ENCODE measurements at places on chromosomes 7 and 10.
A peak's percentile ranks its signal among the peaks of the same experiment; 100 is the strongest.

- DNase-seq = no peak
Measured at GRCh38 chr7:50812094-50812493, 29.4 kb upstream of the GRB10 start.

DNA sequence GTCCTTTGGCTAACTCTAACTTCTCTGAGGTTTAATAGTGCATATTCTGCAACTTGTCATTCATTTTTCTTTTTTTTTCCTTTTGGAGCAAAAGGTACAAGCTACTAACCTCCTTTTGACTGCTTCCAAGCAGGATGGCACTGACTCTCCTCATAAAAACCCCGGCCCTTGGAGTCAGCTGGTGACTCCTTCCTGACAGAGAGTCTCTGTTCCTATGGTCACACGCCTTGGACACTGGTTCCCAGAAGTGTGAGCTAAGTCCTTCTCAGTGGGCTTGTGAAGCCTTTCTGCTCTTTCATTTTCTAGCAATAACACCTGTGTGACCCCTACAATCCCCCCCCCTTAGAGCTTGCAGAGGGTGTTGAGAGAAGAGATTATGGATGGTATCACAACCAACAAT is 21.7 kb downstream of the DOCK4 start:
- no peak for DNase-seq

DNA sequence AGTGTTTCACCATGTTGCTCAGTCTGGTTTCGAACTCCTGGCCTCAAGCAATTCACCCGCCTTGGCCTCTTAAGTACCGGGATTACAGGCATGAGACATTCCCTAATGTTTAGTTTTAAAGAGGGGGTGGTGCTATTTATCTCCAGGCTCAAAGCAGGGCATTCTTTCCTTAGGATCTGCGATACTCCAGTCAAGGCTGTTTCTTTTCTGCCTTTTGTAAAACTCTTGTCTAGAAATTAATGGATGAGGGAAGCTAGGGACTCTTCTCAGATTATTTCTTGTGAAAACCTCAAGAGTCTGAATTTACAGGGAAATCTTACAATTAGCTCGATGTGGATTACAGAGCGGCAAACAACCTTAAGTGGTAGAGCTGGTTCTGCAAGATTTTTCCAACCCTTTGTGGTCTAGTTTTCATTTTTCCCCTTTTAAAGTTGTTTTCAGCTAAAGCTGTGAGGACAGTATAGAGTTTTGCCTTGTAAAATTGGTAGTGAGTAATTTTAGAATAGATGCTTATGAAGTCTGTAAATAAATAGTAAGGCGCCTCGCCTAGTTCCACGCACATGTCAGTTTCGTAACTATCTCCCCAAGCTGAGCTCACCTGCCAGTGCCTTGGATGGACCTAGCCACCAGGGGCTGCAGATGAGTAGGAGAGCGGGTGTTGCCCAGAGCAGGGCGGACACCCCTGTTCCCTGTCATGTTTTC is 53.1 kb downstream of the CUX1 start:
- no peak for DNase-seq

DNA sequence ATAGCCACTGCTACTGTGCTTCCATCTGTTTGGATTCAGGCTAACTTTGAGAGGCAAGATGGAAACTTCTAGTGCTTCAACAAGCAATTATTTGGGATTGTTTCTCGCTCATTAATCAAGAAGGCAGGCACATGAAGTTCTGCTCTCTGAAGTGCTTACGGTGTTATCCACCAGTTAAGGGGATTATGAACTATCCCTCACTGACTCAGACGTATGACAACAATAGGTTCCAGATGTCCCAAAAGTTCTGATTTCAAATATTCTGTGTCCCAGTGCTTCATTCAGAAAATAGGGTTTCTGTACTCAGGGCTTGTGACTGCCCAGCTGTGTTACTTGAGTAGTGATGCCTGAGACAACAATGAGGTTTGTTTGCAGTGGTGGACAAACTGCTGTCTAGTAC is 81.0 kb downstream of the HACD1 start:
- DNase-seq = no peak

GRCh38 chr7:74061840-74062539 is 21.6 kb upstream of the LIMK1 start:
- DNase-seq = peak; percentile 83

GRCh38 chr10:78231939-78232338 is 198.3 kb downstream of the RPS24 start:
- DNase-seq = no peak

GRCh38 chr10:60334991-60335390 is 54.7 kb downstream of the ANK3 start:
- DNase-seq = no peak

DNA sequence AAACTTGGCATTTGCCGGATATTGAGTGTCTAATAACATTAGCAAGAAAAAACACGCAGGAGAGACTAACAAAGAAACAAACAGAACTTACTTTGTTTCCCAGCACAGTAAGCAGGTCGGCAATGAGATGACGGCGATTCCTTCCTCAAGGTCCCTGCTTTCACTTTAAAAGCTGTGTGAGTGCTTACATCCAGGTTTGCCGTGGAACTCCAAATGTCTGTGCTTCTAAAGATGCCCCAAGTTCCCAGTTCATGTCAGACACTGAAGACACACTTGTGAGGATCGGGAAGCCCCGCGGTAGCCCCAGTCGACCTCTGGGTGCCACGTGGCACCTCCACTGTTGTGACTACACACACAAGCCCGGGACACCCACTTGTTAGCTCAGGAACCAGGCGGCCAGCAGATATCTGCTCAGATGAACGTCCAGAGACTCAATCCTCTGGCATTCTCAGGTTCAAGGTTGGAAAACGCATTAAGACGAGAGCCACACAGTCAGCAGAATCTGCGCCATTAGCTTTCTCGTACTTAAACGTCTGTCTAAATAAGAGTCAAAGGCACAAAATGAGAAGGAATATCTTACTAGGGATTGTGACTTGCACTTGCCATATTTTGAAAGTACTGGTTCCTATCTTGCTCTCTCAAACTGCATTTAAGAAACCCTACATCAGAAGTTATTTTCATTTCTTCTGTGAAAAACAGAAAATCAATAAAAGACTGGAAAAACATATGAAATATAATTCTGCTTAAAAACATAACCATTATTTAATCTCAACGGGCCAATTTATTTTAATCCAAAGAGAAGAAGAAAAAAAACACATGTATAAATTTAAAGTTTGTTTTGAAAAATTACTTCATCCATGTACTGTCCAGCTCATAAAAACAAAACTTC is 207.6 kb upstream of the KLF14 start:
- peak; percentile 73 for DNase-seq

DNA sequence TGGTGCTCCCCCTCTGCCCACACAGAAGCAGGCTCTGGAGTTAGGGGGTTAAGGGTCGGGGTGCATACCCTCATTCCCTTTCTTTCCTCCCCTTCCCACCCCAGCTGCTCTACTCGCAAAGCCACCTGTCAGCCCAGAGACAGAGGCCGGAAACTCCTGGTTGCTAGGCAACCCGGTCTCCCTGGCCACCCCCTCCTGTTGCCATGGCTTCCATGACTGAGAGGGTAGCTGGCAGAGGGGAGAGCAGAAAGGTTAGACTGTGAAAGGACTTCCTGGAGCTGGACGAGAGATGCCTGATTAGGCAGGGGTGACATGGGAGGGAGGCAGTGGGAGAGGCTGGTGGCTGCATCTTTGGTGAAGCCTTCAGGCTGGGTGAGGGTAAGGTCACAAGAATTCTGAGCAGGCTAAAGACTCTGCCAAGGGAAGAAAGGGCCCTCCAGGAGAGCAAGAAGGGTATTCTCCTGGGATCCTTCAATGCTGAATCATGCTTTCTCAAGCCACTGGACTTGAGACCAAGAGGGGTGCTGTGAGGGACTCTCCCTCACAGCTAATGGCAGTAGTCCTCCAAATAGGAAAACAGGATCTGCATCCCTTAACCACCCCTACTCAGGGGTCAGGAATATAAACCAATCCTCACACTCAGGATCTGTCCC is 5.4 kb downstream of the PSD start:
- peak; percentile 57 for DNase-seq

- no peak for DNase-seq
Measured at GRCh38 chr7:135601182-135601581, 43.5 kb downstream of the NUP205 start.

GRCh38 chr10:60678978-60679377 is 99.3 kb upstream of the CDK1 start:
- DNase-seq = no peak

- DNase-seq = no peak
Measured at GRCh38 chr7:51123322-51124019, 193.1 kb downstream of the COBL start.

GRCh38 chr7:47337531-47337930 is 244.4 kb downstream of the TNS3 start:
- no peak for DNase-seq

GRCh38 chr7:21967598-21968003 is 21.9 kb upstream of the CDCA7L start:
- peak; percentile 15 for DNase-seq

- no peak for DNase-seq
Measured at GRCh38 chr10:121393522-121393921, 204.7 kb downstream of the FGFR2 start.

DNA sequence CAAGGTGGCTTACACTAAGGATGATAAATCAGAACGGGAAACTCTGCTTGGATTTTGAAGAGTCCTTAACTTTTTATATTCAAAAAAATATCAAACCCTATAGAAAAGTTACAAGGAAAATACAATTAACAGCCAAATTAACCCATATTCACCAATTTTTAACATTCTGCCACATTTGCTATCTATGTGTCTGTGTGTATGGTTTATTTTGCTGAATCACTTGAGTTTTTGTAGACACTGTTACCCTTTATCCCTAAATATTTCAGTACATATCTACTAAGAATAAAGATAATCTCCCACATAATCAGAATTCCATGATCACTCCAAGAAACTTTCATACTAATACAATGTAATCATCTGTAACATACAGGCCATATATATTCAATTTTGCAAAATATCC is 1.2 kb upstream of the SRPK2 start:
- no peak for DNase-seq

- no peak for DNase-seq
Measured at GRCh38 chr7:78139335-78139734, 340.8 kb downstream of the PHTF2 start.

DNA sequence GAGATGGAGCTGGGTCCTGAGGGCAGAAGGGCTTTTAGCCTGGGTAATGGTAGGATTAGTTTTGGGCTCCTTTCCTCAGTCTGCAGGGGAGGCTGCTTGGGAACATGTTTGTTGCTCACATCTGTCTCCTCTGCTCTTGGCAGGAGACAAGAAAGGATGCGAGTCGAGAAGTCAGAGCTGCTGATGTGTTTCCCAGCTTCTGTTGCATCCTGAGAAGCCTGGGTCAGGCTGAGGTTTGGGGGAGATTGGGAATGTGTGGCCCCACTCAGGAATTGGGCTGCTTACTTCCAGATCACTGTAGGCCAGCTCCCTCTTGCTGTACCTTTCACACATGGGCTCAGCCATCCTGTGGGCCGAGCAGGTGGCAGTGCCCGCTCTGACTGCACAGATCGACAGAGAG is 79.2 kb downstream of the CCNY start:
- DNase-seq = no peak

DNA sequence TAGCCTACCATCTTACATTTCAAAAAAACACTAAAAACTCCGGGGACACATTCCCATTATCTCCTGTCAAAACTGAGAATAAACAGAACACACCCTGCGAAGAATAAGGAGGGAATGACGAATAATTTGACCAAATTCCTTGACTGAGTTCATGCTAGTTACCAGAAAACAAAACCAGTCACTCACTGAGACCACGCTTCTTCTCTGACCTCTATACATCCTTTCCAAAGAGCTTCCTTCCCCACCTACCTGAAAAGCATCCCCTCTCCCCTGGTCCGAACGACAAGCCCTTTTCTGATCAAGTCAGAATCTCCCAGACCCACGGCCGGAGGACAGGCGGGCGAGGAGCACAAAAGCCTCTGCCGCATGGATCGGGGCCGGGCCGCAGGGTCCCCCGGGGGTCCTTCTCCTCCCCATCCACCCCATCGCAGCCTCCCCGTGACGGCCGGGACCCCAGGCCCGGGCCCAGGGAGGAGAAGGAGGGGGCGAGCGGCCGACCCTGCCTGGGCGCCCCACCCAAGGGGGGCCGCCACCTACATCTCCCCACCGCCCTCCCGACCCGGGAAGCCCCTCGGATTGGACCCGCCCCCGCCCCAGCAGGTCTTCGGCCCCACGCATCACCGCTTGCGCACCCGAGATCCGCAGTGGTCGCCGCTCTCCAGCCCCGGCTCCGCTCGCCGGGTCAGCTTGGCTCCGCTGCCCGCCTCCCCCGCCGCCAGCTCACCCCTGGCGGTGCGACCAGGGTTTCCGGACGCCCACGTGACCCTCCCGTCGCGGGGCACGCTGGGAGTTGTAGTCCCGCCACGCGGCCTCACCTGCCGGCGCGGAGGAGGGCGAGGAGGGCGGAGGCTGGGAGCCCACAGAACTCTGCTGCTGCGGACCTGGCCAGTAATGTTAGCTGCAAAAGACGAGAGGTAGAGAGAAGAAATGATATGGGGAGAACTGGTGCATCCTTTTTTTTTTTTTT is at the start of gene SLC37A3:
Gene SLC37A3 (minus strand): TSS at position 747 of the 967 bp plus-strand sequence. CDS start 16,004 bp downstream, outside the sequence.
- DNase-seq = peak; percentile 78

GRCh38 chr10:132064082-132064755 is 1.5 kb upstream of the JAKMIP3 start:
- no peak for DNase-seq

DNA sequence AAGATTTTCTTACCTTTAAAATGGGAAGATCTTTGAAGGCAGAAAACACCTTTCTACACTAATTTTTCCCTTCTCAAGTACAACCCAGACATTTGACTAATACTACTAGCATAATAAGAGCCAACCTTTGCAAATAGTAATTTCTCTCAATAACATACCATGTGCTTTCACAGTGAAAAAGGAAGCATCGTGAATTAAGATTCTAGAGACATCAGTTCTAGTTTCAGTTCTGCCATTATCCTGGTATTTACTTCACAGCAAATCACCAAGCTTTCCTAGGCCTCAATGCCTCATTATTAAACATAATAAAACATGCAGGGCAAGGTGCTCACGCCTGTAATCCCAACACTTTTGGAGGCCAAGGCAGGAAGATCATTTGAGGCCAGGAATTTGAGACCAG is 24.9 kb downstream of the GSAP start:
- DNase-seq = no peak

DNA sequence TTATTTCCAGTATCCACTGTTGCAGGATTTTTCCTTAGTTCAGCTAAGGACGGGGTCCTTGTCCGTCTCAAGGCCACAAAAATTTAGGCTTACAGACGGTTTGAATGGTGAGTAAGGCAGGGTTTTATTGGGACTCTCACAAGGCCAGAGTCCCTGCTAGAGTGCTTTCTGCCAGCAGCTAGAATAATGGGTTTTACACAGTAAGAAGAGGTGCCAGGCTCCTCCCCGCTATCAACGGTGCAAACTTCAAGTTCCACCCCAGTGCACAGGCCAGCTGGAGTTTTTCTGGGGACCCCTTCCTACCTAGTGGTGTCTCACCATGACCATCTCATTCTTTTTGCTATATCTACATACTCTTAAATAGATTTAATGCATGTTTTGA is 198.5 kb upstream of the KCTD7 start:
- DNase-seq = no peak

- DNase-seq = no peak
Measured at GRCh38 chr7:158309868-158310763, 277.5 kb downstream of the PTPRN2 start.

- DNase-seq = no peak
Measured at GRCh38 chr7:75757860-75758259, 14.2 kb downstream of the CCL26 start.

- DNase-seq = no peak
Measured at GRCh38 chr7:133020496-133020895, 61.4 kb downstream of the CHCHD3 start.

Data from CD4-positive, alpha-beta T cell treated with Interferon gamma for 1 hour (primary cell).